ENCODE measurements at places on chromosomes 12 and 14. TPM values are rescaled to one million over a fixed set of nuclear protein-coding genes. Genes with fewer than 3 reads are reported as not detected.

EVL gene
- polyA plus RNA-seq = 169 TPM

SYT1 gene
- 5.8 TPM for polyA plus RNA-seq

KIF26A gene
- polyA plus RNA-seq = 29.6 TPM

CMKLR1 gene
- polyA plus RNA-seq = 10.1 TPM

INHBC gene
- polyA plus RNA-seq = 0.29 TPM

FAM186B gene
- polyA plus RNA-seq = 2.0 TPM

MEG3 gene
- polyA plus RNA-seq = 387 TPM

SYCP3 gene
- polyA plus RNA-seq = 1.3 TPM

NRL gene
- polyA plus RNA-seq = 2.3 TPM

SLC5A8 gene
- not detected for polyA plus RNA-seq

TAS2R9 gene
- polyA plus RNA-seq = not detected

SERPINA10 gene
- polyA plus RNA-seq = 0.08 TPM

HCAR1 gene
- 0.23 TPM for polyA plus RNA-seq

CD69 gene
- 3.9 TPM for polyA plus RNA-seq

PLEKHH1 gene
- 11.4 TPM for polyA plus RNA-seq

LRP1-AS gene
- 1.1 TPM for polyA plus RNA-seq

TGM1 gene
- polyA plus RNA-seq = 3.5 TPM

All from right lung (tissue), 10 donors.